ENCODE measurements at places on chromosomes 1 and 21. TPM values are rescaled to one million over a fixed set of nuclear protein-coding genes. Genes with fewer than 3 reads are reported as not detected.

The RAB3B gene
- 77.3 TPM for total RNA-seq

- peak; percentile 68 for DNase-seq
These were observed 39.3 kb downstream of the HLCS start for GRCh38 chr21:36926989-36927718.

- DNase-seq, result peak; percentile 56
These were observed 520 bp downstream of the PLEKHN1 start for GRCh38 chr1:966704-967300.

- no peak for DNase-seq
These were observed 122.4 kb downstream of the TOMM20 start for GRCh38 chr1:235006132-235006721.

- DNase-seq, result peak; percentile 67
These were observed 60.8 kb downstream of the FASLG start for GRCh38 chr1:172719694-172720138.

The GPR37L1 gene
- under 0.01 TPM for total RNA-seq

The NAXE gene
- 67.8 TPM for total RNA-seq

DNA sequence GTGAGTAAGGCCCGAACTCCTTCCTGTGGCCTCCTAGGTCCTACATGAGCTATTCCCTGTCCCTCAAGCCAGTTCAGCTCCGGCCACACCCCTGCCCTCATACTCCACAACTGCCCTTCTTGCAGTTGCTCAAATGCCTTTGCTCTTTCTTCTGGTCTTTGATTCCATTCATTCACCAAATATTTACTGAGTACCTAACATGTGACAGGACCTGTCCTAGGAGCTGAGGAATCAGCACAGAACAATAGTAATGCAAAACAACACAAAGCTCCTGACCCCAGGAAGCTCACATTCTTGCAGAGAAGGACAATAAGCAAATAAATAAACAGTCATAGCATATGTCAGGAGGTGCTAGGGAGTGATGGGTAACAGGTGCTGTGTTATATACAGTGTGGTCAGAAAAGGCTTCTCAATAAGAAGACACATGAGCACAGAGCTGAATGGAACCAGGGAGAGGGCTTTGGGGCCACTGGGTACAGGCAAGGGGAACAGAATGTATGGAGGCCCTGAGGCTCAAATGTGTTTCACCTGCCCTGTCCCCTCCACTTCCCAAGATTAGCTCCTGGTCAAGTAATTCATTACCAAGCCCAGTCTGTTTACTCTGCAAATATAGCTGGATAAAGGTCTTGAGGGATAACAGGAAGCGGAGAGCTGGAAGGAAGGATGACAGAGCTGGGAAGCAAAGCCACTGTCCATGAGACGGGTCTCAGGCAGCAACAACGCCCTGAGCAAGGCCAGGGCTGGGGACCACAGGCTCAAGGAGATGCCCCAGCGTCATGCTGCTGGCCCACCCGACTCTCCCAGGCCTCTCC lies 145.1 kb downstream of the CSMD2 start:
- DNase-seq, result no peak

DNA sequence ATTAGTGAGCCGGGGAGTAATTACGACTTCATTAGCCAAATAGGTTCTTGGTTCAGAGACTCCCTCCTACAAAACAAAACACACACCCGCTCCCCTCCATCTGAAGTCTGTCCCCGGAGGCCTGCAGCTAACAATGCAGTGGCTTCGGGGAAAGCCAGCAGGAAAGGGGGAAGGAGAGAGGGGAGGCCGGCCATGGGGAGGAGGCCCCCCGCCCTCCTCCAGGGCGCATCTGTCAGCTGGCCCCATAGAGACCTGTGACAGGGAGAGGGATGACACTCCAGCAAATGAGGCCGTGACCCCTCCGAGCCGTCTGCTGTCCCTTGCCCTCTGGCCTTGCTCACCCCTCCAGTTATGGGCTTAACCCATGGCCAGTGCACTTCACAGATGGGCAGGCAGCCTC lies 12.1 kb upstream of the CNTN2 start:
- no peak for DNase-seq

- no peak for DNase-seq
These were observed 14.2 kb downstream of the COL6A1 start for GRCh38 chr21:45995686-45996179.

GRCh38 chr1:228001738-228002535 lies 4.9 kb upstream of the WNT3A start:
- DNase-seq, result no peak

- DNase-seq, result peak; percentile 29
These were observed 51.5 kb downstream of the SYT14 start for GRCh38 chr1:209989525-209989924.

DNA sequence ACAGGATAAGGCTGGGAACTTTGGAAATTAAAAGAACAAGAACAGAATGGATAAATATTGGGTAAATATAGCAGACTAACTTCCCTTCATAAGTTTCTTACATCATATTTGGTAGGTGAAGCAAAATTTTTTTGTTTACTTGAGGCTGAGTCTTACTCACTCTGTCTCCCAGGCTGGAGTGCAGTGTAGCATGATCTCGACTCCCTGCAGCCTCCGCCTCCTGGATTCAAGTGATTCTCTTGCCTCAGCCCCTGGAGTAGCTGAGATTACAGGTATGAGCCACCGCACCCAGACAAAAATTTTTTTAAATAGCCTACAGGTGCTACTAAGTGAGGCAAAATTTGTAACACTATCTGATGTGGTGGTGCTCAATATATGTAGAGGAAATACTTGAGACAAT lies 50.7 kb downstream of the TM2D1 start:
- DNase-seq, result no peak

DNA sequence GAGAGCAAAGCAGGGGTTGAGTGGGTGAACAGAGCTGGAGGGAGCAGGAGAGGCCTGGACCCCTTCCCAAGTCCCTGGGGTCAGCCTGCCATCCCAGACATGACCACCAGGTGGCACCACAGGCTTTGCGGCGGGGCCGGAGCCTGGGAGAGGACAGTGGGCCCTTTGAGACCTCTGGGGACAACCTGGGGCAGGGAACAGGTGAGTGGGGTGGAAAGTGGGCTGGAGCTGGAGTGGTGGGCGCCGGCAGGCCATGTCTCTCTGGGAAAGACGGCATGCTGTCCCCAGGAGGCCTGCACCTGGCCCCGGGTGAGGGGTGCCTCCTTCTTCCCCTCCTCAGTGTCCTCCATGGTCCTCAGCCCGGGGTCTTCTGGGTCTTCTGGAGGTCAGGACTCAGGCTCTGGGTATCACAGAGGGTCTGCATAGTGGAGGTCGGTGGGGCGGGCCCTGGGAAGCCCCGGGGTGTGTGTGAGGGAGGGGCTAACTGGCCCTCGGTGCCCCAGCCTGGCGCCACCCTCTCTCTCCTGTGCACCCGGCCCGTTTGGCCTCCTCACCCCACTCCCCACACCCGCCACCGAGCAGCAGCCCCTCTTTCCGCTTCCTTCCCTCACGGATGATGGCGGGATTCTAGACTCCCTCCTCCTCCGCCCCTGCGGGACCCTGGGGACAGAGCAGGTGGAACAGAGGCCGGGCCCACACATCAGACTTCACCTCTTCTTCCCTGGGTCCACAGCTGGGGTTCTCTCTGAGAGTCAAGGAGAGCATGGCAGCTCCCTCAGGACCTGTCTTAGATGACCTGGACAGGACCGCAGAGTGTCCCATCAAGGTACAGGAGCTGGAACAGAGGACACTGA lies 28.5 kb upstream of the PKP1 start:
- peak; percentile 25 for DNase-seq

- DNase-seq, result peak; percentile 20
These were observed 431 bp downstream of the ARPC5 start for GRCh38 chr1:183635099-183635605.

The ZNF669 gene
- 10.0 TPM for total RNA-seq

DNA sequence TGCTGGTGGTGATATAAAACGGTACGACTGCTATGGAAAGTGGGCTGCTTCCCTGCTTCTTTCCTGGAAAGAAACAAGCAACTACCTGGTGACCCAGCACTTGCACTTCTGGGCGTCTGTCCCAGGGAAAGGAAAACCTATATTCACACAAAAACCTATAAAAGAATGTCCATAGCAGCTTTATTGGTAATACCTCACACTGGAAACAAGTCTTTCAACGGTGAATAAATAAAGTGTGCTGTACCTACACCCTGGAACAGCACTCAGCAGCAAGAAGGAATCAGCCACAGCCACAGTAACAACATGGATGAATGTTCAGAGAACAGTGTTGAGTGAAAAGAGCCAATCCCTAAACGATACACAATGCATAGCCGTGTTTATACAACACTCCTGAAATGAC lies 19.9 kb downstream of the SLC19A1 start:
- DNase-seq, result no peak

The GREM2 gene
- 1.3 TPM for total RNA-seq

DNA sequence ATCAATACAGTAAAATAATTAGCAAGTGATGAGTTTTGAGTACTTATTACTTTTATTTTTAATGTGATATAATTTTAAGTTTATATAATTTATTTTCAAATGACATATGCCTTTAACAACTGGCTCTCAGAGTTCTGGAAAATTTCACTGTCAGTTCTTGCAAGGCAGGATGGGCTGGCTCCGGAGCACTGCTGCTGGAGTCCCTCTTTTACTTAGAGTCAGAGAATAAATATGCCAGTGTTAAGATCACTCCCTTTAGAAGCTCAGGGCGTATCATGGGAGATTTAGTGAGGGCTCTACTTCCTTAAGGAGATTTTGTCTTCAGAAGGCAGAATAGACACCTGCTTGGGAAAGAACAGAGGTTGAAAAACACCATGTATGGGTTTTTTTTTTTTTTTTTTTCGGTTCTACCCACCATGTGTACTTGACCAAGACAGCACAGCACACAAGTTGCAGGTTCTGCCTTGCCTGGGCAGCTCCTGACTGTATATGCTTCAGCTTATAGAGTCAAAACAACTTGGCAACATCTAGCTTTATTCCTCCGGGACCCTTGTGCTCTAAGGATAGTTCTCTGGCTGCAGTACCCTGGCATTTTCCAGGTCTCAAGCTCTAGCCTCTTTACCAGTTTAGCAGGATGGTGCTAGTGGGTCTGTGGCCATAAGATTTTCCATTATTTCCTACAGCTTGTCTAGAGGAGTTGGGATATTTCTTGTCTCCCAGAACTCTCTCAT lies 29.7 kb upstream of the FMOD start:
- no peak for DNase-seq

The GBP6 gene
- total RNA-seq, result not detected

The HSD3B2 gene
- not detected for total RNA-seq

GRCh38 chr1:25062621-25063255 lies 132.7 kb upstream of the RUNX3 start:
- no peak for DNase-seq

GRCh38 chr1:186905561-186905960 lies 76.8 kb downstream of the PLA2G4A start:
- no peak for DNase-seq

The PPP1R12B gene
- 22.9 TPM for total RNA-seq

DNA sequence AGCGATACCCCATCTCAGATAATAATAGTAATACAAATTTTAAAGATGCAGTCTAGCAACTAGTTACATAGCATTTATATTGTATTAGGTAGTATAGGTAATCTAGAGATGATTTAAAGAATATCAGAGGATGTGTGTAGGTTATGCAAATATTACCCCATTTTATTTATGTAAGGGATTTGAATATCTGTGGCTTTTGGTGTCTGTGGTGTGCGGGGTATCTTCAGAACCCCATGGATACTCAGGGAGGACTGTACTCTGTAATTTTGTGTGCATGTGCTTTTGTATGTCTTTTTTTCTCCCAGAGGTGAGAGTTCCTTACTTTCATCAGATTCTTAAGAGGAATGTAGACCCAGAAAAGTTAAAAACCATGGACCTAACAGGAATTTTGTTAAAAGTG lies 12.8 kb downstream of the RNF2 start:
- DNase-seq, result no peak
